Posterior cingulate gyrus (tissue), 11 donors: ENCODE measurements at places on chromosomes 11 and 22.
A peak's percentile ranks its signal among the peaks of the same experiment; 100 is the strongest.

DNA sequence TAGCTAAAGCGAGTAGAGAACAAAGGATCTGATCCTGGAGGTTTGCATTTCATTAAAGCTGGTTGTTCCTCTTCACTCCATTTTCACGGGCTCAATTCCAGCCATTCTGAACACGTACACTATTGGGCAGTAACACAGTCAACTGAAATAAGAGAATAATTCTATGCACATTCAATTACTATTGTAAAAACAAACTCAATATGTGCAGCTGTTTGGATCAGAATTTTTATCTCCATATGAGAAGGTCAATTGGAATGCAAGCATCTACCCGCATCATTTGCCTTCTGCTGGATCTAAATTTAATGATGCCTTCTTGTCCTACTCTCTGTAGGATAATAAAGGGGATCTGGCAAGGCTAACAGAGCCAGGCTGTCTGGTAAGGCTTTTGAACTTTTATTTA lies 562.8 kb upstream of the CCDC179 start:
- no peak for DNase-seq

DNA sequence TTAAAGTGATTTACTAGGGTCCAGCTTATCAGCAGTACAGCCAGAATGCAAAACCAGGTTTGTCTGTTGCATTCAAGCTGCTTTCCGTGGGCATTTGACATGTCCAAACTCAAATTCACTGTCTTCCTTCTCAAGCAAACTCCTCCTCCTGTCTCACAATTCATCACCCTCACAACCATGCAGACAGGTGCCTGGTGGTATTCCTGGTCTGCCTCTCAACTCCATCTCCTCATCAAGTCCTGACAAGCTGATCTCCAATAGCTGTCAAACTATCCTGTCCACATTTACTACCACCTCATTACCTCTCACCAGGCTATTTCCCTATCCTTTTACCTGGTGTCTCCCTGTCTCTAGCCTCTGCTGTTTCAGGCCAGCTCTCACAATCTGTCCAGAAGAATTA lies 49.1 kb upstream of the LYVE1 start:
- DNase-seq, result no peak

- peak; percentile 83 for DNase-seq
These were observed 30.0 kb upstream of the CABP7 start for GRCh38 chr22:29689880-29690213.

DNA sequence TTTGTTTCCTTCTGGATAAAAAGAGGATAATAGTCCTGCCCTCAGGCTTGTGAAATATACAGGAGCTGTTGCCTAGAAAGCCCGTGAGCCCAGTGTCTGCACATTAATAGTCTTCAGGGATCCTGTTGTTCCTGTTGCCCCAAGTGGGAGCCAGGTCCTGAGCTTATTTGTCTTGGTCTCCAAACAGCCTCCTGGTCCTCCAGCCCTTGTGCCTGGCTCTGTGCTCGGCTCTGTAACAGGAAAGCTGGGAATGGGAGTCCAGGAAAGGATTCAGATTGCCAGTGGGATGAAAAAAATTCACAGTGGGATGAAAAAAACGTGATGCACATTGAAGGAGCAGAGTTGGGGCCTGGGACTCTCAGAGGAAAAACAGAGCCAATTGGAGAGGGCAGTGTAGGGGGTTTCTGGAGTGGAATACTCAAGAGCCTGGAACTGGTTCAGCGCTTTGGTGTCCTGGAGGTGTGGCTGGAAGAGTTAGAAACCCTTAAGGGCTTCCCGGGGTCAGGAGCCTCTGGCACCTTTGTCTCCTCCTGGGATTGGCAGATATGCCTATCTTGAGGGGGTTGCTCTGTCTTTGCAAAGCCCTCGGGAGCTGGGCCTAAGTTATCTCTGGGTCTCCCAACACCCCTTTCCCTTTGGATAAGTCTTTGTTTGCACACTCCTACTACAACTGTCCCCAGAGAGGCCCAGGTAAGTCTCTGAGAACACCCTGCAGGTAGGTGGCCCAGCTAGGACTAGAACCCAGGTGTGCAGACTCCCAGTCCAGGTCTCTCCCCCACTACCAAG lies 2.3 kb upstream of the INPPL1 start:
- no peak for DNase-seq

DNA sequence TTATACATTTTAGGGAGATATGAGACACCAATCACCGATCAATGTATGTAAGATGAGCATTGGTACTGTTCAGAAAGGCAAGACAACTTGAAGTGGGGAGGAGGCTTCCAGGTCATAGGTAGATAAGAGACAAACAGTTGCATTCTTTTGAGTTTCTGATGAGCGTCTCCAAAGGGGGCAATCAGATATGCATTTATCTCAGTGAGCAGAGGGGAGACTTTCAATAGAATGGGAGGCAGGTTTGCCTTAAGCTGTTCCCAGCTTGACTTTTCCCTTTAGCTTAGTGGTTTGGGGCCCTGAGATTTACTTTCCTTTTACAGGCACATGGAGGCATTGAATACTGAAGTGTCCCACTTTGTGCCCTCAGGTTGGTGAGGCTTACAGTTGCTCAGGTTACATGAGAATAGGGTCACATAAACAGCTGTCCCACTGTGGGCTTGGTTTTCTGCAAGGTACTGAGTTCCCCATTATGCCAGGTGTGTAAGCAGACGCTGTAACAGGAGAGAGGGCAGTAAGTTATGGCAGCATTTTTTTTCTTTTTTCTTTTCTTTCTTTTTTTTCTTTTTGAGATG lies 129.8 kb upstream of the SERPIND1 start:
- DNase-seq, result no peak

DNA sequence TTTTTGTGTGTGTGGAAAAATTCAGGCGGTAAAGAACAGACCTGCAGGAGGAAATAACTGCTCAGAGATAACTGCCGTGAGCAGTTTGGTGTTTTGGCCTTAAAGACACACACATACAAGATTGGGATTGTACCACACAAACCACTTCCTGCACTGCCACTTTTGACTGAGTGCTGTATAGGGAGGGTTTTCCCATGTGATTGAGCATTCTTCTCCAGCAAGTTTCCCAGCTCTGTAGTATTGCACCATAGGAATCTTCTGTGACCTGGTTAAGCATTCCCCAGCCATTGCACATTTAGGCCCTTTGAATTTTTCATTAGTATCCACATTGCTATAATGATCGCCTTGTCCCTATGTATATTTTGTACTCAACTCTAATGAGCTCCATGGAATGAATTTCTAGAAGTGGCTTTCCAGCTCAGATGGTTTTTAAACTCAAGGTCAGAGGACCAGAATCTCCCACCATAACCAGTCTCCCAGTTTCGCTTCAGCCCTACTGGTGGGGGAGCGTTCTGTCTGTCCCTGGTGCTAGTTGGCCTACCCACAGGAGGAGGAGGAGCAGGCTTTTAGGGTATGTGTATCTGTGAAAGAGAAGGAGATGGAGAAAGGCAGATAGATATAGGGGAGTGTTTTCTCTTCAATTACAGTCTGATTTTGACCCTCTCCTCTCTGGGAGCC lies 9.3 kb downstream of the CD82 start:
- DNase-seq, result no peak

DNA sequence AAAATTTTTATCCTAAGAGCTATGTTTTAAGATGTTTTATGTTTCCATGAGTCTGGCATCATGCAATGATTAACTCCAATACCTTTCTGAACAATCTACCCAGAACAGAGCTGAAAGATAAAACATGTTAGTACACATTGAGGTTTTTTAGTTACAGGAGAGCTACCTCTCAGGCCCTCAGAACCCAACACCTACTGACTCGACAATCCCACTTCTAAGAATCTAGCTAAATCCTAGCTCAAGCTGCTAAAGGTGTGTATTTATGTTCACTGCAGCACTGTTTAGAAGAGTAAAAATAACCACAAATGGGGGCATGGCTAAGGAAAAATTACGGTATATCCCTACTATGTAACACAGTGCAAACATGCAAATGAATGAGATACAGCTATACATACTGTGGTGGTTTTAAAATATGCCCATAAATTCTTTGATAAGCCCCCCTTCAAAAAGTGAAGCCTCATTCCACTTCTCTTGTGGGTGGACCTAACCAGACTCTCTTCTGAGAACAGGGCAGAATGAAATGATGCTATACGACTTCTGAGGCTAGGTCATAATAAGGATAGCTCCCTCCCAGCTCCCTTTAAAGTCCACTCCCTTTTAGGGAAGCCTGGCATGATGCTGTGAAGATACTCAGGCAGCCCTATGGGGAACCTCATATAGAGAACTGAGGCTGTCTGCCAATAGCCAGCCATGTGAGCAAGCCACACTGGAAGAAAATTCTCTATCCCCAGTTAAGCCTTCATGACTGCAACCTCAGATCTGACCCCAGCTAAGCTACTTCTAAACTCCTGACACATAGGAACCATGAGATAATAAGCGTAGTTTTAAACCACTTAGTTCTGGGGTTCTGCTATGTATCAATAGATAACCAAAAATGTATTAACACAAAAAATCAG lies 29.5 kb downstream of the TMEM123 start:
- DNase-seq, result no peak

- DNase-seq, result no peak
These were observed 293.7 kb downstream of the DDX10 start for GRCh38 chr11:108958368-108959104.

GRCh38 chr11:125223901-125224361 lies 59.4 kb downstream of the PKNOX2 start:
- DNase-seq, result no peak

DNA sequence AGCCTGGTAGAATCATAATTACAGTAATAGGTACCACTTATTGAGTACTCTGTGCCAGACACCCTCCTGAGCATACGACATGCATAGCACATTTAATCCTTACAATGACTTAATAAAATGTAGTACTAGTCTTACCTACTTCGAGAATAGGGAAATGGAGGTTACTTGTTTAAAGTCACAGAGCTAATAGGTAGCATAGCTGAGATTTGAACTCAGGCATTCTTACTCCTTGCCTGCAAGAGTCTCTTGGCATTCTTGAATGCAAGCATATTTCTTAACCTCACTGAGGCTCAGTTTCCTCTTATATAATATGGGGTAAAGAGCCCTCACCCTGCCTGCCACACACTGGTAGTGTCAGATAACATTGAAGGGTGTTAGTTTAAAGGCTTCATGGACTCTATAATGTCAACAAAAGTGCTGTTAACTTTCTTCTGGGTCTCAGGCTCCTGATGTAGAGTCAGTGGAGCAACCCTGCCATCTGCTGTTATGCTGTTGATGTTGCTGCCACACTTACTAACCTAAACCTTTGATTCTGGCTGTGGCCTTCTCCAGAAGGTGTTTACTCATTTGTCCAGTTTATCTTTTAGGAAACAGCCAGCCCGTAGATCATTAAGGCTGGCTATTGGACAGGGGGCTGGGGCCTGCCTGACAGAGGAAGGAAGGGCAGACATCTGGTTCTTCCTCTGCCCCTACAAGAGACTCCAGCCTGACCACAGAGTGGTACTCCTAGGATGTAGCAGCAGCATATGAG lies 18.9 kb downstream of the LIMK2 start:
- DNase-seq, result no peak

DNA sequence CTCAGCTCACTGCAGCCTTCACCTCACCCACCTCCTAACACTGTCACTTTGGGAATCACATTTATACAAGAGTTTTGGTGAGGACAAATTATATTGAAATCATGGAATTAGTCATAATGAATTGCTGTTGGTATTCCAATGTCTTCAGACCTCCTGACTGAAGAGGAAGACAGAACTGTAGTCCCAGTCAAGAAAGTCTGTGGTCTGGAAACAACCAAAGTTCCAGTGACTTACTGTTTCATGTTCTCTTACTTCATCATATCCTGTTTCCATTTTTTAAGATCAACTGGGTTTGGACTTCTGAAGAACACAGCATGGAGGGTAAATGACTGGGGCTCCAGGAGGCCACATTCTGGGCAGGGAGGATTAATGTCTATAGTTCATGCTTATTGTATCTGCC lies 43.0 kb upstream of the HIPK3 start:
- no peak for DNase-seq

GRCh38 chr22:37633089-37633624 lies 6.3 kb upstream of the SH3BP1 start:
- no peak for DNase-seq

DNA sequence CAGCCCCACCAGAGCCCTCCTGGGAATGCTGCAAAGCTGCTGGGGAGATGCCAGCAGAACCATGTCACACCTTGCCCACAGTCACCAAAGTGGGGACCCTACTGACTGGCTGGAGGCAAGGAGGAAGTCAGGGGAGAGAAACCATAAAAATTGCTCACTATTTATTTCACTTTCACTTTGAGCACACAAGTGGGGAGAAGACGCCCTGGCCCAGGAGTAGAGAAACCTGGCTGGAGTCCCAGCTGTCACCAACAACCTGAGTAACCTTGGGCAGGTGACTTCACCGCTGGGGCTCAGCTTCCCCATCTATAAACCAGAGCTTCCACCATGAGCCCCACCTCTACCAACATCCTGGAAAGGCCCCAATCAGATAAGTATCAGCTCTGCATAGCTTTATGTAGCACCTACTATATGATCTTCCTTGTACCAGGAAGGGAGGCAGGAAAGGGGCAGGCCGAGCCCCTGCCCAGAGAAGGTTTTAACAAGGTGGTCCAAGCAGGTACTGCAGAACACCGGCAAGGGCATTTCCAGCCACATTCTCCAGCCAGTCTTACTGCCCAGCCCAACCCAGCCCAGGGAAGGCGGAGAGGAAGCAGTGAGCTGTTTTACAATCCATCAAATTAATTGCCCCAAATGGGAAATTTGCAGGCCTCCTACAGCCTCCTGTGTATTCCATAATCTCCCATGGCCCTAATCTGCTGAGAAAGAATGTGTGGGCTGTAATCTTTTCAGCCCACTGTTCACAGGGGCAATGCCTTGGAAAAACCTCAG lies 27.6 kb downstream of the PLEKHA7 start:
- DNase-seq, result no peak

GRCh38 chr11:65826984-65827735 lies 6.6 kb upstream of the SNX32 start:
- no peak for DNase-seq

DNA sequence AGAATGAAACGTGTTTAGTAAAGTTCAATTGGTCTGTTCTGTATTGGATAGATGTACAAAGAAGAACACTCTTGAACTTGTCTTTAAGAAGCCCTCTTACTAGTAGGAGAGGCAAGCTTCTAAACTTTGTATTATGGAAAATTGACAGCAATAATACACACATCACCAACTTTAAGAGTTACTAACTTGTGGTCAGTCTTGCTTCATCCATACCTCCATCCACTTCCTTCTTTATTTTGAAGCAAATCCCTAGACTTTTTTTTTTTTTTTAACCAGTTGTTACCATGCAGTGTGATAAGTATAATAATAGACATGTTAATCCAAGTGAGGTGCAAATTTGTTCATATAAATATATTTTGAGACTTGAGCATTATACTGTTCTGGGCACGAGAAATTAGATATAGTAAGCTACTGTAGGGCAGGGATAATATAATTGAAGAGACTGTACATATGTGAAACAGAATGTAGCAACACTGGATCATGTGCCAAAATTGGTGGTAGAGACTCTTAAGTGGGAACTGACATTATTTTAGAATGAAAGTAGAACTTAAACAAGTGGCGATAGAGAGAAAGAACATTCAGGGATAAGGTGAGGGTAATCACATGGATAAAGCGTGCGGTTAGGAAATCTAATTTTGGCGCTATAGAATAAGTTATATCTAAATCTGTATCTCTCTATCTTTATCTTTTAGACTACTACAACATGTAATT lies 6.5 kb downstream of the FAR1 start:
- DNase-seq, result no peak
